Activated CD4-positive, alpha-beta memory T cell treated with anti-CD3 and anti-CD28 coated beads, Interleukin-2, amount 10 ng/mL, durations not matched to agents 7 days and 5 days (primary cell): ENCODE measurements at places on chromosomes 11 and 22. TPM values are rescaled to one million over a fixed set of nuclear protein-coding genes. Genes with fewer than 3 reads are reported as not detected.

GRCh38 chr22:46281866-46282678 lies 14.3 kb downstream of the TTC38 start:
- no peak for DNase-seq
- H3K27me3 ChIP-seq = no peaks in the 10 kb centered on the region
- H3K36me3 ChIP-seq = peaks cover 38% of the 10 kb centered on the region
- peak overlapping the region; percentile 24 for H3K27ac ChIP-seq
- no peak overlapping the region for H3K4me3 ChIP-seq
- H3K4me1 ChIP-seq = peaks cover 16% of the 10 kb centered on the region

- no peak overlapping the region for H3K4me3 ChIP-seq
- H3K36me3 ChIP-seq = peaks cover 42% of the 10 kb centered on the region
- peaks cover 90% of the 10 kb centered on the region for H3K4me1 ChIP-seq
- no peaks in the 10 kb centered on the region for H3K27me3 ChIP-seq
Observed at GRCh38 chr11:61071913-61072312, 30.4 kb upstream of the CD5 start.

GRCh38 chr11:34067383-34068065 lies 16.0 kb downstream of the CAPRIN1 start:
- H3K27me3 ChIP-seq = no peaks in the 10 kb centered on the region
- DNase-seq = no peak
- peak overlapping the region; percentile 29 for H3K27ac ChIP-seq
- peaks cover 60% of the 10 kb centered on the region for H3K4me1 ChIP-seq
- no peak overlapping the region for H3K4me3 ChIP-seq
- H3K36me3 ChIP-seq = peaks cover 55% of the 10 kb centered on the region

DNA sequence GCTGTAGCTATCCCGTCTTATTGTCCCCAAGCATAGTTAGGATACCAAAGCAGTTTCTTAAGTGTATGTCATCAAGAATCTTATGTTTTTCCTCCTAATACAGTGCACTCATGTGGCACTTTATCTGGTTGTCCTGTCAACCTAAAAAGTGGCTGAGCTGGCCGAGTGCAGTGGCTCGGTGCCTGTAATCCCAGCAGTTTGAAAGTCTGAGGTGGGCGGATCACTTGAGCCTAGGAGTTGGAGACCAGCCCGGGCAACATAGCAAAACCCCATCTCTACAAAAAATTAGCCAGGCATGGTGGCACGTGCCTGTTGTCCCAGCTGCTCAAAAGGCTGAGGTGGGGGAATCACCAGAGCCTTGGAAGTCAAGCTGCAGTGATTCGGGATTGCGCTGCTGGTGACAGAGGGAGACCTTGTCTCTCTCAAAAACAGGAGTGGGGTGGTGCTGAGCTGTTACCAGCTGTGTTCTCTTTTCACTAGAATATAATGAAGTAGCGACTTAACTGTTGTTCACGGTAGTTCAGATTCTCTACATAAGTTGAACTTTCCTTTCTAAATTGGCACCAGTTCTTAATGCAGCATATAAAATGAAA lies 48.1 kb downstream of the EP300 start:
- H3K36me3 ChIP-seq = peaks cover 71% of the 10 kb centered on the region
- no peak overlapping the region for H3K27ac ChIP-seq
- no peak for DNase-seq
- no peaks in the 10 kb centered on the region for H3K27me3 ChIP-seq
- H3K4me1 ChIP-seq = no peaks in the 10 kb centered on the region

- H3K36me3 ChIP-seq = peaks cover 32% of the 10 kb centered on the region
- no peaks in the 10 kb centered on the region for H3K27me3 ChIP-seq
- H3K27ac ChIP-seq = peak overlapping the region; percentile 83
- peak overlapping the region; percentile 31 for H3K4me3 ChIP-seq
- peaks cover 60% of the 10 kb centered on the region for H3K4me1 ChIP-seq
Observed at GRCh38 chr11:12188548-12189317, 78.3 kb downstream of the MICAL2 start.

- no peaks in the 10 kb centered on the region for H3K4me1 ChIP-seq
- no peaks in the 10 kb centered on the region for H3K36me3 ChIP-seq
- H3K4me3 ChIP-seq = no peak overlapping the region
- H3K27me3 ChIP-seq = no peaks in the 10 kb centered on the region
- H3K27ac ChIP-seq = no peak overlapping the region
- DNase-seq = no peak
Observed at GRCh38 chr11:9803685-9804418, 140.0 kb downstream of the SWAP70 start.

DNA sequence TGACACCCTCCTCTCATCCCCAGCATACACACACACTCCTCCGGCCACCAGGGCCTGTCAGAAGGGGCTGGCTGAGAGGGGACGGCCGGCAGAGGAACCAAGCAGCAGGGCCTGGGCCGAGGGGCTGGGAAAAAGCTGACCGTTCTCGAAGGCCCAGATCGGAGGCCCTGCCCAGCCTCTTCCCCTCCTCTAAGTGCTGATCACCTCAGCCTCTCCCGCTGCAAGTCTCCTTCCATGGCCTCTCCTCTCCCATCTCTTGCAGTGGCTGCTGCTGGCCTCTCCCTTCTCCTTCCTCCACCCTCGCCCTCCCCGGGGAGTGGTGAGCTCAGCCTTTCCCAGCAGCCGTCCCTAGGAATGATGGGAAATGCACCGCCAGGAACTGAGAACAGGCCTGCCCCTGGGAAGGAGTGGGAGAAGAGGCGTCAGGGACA lies 39.6 kb downstream of the ARRB1 start:
- no peaks in the 10 kb centered on the region for H3K36me3 ChIP-seq
- H3K4me1 ChIP-seq = peaks cover 4% of the 10 kb centered on the region
- DNase-seq = no peak
- H3K27ac ChIP-seq = no peak overlapping the region
- no peak overlapping the region for H3K4me3 ChIP-seq
- H3K27me3 ChIP-seq = no peaks in the 10 kb centered on the region

GRCh38 chr22:32775957-32776356 lies 25.5 kb upstream of the TIMP3 start:
- H3K27me3 ChIP-seq = no peaks in the 10 kb centered on the region
- H3K36me3 ChIP-seq = no peaks in the 10 kb centered on the region
- H3K27ac ChIP-seq = no peak overlapping the region

GRCh38 chr11:72683782-72684200 lies 9.6 kb upstream of the PDE2A start:
- H3K36me3 ChIP-seq = peaks cover 36% of the 10 kb centered on the region
- no peak overlapping the region for H3K4me3 ChIP-seq
- peaks cover 42% of the 10 kb centered on the region for H3K4me1 ChIP-seq

GRCh38 chr11:126915430-126915829 lies 85.1 kb downstream of the KIRREL3 start:
- H3K36me3 ChIP-seq = no peaks in the 10 kb centered on the region
- no peak for DNase-seq
- H3K4me3 ChIP-seq = no peak overlapping the region
- H3K27ac ChIP-seq = no peak overlapping the region
- H3K27me3 ChIP-seq = peaks cover 2% of the 10 kb centered on the region

The ANO3 gene
- not detected for total RNA-seq

The ST14 gene
- not detected for total RNA-seq

GRCh38 chr11:63641727-63642126 lies 27.5 kb upstream of the PLAAT3 start:
- no peak overlapping the region for H3K4me3 ChIP-seq
- peaks cover 9% of the 10 kb centered on the region for H3K4me1 ChIP-seq
- DNase-seq = no peak
- H3K36me3 ChIP-seq = peaks cover 46% of the 10 kb centered on the region
- H3K27ac ChIP-seq = no peak overlapping the region

The OR51E2 gene
- total RNA-seq = not detected

The CPT1B gene
- total RNA-seq = 60.9 TPM
